D341Med (cell line): ENCODE measurements at places on chromosomes 16 and 17.

DNA sequence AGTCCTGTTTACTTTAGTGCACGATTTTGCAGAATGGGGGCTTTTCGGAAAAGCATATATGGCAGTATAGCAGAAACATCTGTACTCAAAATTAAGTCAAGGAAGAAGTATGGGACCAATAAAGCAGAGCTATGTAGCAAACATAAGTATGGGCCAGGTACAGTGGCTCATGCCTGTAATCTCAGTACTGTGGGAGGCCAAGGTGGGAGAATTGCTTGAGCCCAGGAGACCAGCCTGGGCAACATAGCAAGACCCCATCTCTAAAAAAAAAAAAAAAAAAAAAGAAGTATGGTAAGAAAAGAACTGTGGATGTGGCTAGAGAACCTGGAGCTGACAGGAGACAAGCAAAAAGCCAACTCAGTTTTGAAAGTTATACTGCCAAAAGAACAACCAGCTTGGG is 36.1 kb downstream of the ZNF652 start:
- no peak for DNase-seq

DNA sequence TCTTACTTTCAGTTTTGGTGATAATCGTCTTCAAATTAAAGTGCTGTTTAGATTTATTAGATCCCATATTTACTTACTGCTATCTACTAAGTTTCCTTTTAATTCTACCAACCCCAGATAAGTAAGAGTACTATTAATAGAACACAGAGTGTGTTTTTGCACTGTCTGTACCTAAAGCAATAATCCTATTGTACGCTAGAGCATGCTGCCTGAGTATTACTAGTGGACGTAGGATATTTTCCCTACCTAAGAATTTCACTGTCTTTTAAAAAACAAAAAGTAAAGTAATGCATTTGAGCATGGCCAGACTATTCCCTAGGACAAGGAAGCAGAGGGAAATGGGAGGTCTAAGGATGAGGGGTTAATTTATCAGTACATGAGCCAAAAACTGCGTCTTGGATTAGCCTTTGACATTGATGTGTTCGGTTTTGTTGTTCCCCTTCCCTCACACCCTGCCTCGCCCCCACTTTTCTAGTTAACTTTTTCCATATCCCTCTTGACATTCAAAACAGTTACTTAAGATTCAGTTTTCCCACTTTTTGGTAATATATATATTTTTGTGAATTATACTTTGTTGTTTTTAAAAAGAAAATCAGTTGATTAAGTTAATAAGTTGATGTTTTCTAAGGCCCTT is 56.8 kb downstream of the HLF start:
- no peak for DNase-seq

GRCh38 chr17:48644910-48645557 is 18.9 kb upstream of the HOXB9 start:
- peak; percentile 31 for DNase-seq

- no peak for DNase-seq
Measured at GRCh38 chr17:55413825-55414489, 7.7 kb downstream of the MMD start.

GRCh38 chr16:58054289-58054688 is 28.7 kb downstream of the MMP15 start:
- DNase-seq, result no peak

GRCh38 chr17:74197801-74198200 is 5.7 kb upstream of the RPL38 start:
- DNase-seq, result no peak

- DNase-seq, result peak; percentile 32
Measured at GRCh38 chr17:76872221-76872873, 4.1 kb downstream of the MGAT5B start.

GRCh38 chr17:57294101-57294500 is 37.8 kb downstream of the MSI2 start:
- DNase-seq, result no peak
